Activated T-cell treated with anti-CD3 and anti-CD28 coated beads, Interleukin-2, amount 50 U/mL, for 1 hour (primary cell): ENCODE measurements at places on chromosomes 16 and 17.

GRCh38 chr16:85014311-85014710 is 3.0 kb upstream of the ZDHHC7 start:
- no peak for DNase-seq

DNA sequence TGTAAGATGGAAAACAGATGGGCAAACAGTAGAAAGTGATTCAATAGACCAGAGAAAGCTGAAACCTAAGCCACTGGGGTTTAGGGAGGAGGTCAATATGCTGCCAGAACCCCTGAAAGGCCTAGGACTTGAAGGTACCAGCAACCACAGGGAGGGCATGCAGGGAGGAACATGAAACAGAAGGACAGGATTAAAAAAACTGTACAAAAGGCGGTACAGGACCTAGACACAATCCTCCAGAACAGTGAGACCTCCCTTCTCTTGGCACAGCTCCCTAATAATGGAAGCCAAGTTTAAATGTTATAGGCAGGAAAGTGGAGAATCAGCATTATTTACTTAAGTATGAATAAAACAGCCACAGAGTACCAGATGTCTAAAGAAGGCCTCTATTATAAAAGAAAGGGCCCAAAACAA is 105.5 kb downstream of the SPAG9 start:
- DNase-seq, result no peak

DNA sequence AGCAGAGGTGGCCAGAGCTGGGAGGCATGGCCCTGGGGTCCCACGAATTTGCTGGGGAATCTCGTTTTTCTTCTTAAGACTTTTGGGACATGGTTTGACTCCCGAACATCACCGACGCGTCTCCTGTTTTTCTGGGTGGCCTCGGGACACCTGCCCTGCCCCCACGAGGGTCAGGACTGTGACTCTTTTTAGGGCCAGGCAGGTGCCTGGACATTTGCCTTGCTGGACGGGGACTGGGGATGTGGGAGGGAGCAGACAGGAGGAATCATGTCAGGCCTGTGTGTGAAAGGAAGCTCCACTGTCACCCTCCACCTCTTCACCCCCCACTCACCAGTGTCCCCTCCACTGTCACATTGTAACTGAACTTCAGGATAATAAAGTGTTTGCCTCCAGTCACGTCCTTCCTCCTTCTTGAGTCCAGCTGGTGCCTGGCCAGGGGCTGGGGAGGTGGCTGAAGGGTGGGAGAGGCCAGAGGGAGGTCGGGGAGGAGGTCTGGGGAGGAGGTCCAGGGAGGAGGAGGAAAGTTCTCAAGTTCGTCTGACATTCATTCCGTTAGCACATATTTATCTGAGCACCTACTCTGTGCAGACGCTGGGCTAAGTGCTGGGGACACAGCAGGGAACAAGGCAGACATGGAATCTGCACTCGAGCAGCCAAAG is 2.3 kb downstream of the CSF3 start:
- no peak for DNase-seq

DNA sequence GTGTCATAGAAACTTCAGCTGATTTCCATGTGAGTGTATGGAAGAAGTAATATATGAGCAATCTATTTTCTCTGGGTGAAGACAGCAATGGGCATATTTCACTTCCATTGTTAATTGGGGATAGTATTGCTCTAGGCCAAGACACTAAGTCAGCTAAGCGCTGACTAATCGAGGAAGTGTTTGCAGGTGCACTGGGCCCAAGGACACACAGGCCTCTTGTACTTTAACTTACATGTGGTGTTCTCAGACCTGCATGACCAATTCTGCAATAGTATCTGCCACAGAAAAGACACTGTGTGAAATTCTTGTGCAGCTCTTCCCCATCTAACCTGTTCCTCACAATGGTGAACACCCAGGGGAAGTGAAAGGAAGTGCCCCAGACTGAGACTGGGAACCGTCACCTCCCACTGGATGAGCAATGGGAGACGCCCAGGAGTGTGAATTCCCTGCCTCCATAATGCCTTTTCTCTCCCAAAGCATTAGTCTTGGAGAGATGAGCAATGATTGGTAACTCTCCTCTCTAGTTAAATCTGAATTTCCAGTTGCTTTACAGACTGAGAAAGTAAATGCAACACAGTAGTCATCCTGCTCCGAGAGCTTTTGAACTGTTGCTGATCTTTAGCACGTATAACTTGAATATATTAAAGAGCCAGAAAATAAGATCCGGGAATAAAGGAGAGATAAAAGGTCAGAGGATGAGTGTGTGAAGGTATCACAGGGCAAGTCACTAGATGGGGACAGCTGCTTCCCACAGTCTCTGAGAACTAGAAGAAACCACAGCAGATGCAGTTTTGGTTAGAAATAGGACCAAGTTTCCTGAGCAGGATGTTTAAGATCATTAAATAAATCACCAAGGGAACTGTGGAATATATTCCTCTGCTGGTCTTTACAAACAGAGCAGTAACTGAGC is 82.6 kb downstream of the CDK5R1 start:
- no peak for DNase-seq

DNA sequence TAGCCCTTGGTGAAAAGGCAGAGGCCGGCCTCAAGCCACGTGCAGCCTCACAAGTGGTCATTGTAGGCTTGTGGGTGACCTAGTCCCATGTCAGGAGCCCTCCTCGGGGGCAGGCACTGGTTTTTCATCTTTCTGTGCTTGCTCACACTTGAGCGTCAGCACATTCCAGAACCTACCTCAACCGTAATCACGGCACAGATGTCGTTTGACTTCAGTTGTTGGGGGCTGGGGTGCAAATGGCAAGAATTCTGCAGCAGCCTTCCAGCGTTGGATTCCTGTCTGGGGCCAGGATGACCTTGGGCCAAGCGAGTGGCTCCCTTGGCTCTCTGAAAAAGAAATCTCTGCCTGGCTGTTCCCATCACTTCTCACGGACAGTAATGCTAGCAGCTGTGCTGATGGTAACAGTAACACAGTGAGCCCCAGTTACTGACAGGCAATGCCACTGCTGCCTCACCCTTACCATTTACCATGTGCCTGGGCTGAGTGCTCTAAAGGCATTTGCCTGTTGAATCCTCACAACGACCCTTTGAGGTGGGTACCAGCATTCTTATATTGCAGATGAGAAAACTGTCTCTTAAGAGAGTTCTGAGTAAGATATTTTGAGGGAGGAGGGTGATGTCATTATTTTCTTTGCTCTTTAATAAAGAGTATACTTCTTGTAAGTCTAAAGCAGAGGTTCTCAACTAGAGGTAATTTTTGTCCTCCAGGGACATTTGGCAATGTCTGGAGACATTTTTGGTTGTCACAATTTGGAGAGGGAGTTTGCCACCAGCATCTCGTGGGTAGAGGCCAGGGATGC is 46.5 kb downstream of the KSR1 start:
- DNase-seq, result no peak

GRCh38 chr17:3983606-3984484 is 19.6 kb upstream of the ATP2A3 start:
- DNase-seq, result no peak

DNA sequence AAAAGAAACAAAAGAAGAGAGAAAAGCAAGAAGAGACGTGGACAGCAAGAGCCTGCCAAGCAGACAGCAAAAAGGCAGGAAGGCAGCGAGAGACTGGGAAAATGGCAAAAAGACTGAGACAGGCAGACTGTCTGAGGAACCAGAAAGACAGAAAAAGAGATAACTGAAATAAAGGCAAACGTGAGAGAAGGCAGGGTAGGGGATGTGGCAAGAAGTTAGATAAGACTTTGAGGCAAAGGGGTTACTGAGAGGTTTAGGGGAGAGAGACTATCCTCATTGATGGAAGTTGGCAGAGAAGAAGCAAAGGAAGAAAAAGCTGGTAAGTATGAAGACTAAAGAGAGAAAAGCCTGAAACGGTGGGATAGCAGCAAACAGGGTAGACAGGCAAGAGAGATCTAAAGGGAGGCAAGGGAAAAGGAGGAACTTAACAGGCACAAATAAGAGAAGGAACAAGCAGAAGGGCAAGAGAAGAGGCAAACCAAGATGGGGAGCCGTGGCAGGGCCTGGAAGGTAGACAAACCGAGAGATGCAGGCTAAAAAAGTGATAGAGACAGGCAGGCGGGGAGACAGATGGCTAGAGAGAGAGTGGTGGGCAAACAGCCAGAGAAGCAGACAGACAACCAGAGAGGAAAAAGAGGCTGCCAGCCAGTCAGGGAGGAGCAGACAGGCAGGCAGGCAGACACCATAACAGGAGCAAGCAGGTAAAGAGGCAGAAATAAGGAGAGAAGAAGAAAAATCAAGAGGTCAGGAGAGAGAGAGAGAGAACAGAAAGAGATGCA is 7.1 kb upstream of the CHD3 start:
- DNase-seq, result no peak

GRCh38 chr16:88064889-88065746 is 113.9 kb downstream of the BANP start:
- DNase-seq, result no peak

DNA sequence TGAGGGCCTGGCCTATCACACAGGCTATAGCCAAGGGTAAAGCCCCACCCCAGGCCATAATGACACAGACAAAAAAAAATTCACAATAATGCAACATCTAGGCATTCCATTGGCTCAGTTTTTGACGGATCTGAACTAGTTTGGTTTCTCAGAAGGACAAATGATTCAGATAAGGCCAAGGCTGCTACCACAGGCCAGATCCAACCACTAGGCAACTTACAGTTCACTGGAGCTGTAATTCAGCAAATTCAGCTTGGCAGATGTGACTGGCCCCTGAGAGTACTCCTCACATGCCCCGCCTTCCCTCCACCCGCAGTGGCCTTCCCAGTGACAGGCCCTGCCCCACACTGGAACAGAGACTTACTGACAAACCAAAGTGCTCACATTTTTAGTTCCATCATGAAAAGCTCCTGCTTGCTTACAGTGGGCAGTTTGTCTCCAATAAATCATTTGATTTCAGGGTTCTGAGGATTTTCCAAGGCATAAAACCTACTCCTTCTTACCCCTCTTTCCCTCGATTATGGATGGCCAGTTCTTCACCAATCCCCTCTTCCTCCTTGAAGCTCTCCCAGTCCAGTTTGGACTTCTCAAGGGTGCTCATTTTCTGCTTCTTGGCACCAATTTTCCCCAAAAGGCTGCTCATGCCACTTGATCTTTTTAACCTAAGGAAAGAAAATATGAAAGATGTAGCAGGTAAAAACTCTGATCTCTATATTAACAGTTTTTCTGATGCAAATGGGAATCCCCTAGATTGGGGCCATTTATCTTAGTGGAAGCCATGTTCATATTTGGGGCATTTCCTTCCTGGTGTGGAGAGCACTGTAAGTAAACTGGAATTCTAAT is 53.3 kb upstream of the BCAR1 start:
- no peak for DNase-seq

DNA sequence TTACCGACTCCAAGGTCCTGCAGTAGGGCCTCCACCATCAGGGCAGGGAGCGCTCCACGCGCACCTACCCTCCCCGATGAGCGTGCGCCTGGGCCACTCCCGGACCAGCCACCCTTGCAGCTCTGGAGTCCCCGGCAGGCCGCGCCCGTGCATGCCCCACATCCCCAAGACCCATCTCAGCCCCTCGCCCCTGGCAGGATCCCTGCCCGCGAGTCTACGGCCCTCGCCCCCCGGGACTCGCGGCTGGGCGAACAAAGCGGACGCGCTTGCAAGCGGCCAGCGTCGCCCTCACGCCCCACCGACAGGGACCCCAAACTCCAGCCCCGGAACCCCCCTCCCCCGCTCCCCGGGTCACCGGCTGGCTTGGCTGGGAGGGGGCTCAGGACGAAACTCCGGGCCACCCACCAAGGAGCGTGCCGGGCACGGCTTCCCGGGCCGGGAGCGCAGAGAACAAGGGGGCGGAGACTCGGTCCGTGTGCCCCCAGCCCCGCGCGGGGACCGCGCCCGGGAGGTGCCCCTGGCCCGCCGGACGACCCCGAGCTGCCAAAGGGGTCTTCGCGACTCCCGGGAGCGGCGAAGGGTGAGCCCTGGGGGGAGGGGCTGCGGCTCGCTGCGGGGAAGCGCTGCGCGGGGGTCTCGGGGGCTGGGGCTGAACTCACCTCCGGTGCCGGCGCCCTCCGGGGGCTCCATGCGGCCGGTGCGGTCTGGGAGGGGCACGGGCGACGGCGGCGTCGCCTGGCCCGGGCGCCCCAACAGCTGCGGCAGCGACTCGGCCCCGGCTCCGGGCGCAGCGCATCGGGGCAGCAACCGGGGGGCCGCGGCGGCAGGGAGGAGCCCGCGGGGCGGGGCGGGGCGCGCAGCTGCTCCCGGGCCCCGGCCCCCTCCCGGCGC is at the start of gene DBNDD1:
DBNDD1 (minus strand) TSS at position 805 of the 891 bp plus-strand sequence; CDS start at position 690, 115 bp downstream.
- DNase-seq, result peak; percentile 29

- DNase-seq, result no peak
These were observed 16.9 kb downstream of the C16orf90 start for GRCh38 chr16:3478242-3478925.

DNA sequence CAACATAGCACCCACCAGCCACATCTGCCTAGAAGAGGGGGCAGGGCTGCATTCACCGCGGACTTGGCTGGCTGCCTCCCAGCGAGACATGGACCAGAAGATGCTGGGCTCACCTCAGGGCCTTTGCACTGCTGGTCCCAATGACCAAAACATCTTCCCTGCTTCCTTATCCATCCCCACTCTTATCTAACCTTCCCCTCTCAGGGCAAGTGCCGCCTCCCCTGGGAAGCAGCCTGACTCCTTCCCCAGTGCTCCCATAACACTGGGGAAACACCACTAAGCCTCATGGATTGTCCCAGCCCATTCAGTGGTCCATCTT is 5.7 kb downstream of the TMC6 start:
- no peak for DNase-seq

DNA sequence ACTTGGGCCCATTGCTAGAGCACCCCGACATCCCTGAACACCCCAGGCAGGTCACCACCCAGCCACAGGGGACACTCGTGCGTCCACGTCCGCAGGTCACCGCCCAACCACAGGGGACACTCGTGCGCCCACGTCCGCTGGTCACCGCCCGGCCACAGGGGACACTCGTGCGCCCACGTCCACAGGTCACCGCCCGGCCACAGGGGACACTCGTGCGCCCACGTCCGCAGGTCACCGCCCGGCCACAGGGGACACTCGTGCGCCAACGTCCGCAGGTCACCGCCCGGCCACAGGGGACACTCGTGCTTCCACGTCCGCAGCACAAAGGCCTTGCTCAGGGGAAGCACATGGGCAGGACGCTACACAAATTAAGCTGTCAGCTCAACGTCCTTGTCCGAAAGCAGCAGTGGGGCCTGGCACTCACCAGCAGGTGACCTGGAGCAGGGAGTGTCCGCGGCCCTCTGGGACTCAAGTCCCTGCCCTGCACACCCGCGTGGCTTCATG is 17.7 kb downstream of the GALNS start:
- no peak for DNase-seq

DNA sequence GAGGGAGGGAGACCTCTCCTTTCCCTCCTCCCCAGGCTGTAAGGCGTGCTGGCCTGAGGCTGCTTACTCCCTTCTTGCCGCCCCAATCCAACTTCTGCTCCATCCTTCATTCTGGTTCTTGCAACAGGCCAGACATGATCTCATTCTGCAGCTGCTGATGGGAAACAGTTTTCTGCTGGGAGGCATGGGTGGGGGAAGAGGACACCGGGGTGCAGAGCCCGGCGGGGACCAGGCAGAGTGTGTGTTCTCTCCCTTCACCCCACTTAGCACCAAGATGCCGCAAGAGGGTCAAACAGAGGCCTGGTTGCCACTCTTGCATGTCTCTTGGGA is 1.4 kb downstream of the SARM1 start:
- no peak for DNase-seq
